ENCODE measurements at places on chromosomes 6 and 20.

- DNase-seq = peak; percentile 52
Measured at GRCh38 chr6:151493804-151494234, at the start of gene CCDC170. TSS of gene CCDC170 (plus strand) at chr6:151494017. CDS start at chr6:151494129, 112 bp downstream.

DNA sequence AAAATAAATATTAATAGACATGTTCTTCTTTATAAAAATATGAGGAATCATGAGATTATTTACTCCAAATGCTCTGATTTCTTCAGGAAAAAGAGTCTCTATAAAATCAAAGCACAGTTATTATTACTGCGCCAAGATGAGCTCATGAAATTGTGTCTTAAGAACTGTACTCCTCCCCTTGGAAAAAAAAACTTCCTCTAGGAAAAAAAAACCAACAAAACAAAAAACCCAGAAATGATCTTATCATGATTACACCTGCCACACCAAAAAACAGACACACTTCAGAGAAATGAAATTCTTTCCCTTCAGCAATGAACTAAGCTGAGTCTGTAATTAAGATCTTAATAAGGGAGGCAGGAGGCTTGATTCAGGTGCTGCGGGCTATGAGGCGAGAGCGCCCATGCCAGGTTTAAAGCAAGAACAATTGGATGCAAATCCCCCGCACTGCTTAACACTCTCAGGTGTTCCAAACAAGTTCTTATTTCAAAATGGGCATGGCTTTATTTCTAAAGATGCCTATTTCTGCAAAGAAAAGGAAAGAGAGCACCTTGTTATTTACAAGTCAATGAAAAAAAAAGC is 9.1 kb downstream of the NEDD9 start:
- no peak for DNase-seq

GRCh38 chr6:139597771-139598755 is 223.6 kb upstream of the CITED2 start:
- DNase-seq = no peak

- DNase-seq = no peak
Measured at GRCh38 chr20:9300080-9300479, 214.3 kb upstream of the LAMP5 start.

GRCh38 chr6:143332153-143332845 is 118.2 kb downstream of the ADAT2 start:
- no peak for DNase-seq

DNA sequence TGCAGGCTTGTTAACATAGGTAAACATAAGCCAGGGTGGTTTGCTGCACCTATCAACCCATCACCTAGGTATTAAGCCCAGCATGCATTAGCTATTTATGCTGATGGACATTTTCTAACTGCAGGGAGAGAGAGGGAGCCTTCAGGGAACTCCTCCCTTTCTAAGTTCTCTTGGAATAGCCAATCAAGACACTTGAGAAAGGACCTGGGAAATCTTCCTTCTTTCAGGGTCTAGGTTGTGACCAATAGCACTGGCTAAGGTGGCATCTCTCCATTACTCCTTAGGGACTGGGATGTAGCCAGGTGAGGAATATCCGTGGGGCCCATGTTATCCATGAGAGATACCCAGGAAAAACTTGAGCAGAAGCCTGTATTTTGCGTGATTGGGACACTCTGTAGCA is 849.6 kb upstream of the MAP3K7 start:
- DNase-seq = no peak

DNA sequence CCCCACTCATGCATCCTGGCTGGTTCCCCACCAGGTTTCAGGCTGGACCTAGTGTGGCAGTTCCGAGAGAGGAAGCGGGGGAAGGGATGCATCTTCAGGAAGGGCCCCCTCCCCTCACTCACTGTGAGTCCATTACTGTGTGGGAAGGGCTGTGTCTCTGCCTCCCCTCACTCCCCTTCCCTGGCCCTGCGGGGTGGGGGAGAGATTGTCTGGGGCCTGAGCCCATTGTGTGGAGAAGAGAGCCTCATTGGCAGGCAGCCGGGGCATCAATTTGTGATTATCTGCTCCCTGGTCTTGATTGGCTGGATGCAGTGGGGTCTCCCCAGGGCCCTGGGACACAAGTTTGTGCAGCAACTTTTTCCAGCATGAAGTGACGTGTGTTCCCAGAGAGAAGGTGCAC is 4.1 kb upstream of the MYT1 start:
- DNase-seq = peak; percentile 69

DNA sequence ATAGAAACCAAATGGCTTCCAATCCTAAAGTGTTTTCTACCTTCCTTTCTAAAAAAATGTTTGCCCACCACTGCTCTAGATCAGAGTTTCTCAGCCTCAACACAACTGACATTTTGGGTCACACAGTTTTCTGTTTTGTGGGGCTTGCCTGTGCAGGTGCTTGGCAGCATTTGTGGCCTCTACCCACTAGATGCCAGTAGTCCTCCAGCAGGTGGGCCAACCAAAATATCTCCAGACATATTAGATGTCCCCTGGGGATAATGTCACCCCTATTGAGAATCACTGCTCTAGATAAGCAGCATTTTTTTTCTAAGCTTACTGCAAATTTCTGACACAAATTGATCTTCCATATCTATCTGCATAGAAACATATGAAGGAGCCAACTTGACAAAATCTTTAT is 26.3 kb upstream of the EPM2A start:
- DNase-seq = no peak

- no peak for DNase-seq
Measured at GRCh38 chr6:61894536-61894935, 391.5 kb downstream of the KHDRBS2 start.

DNA sequence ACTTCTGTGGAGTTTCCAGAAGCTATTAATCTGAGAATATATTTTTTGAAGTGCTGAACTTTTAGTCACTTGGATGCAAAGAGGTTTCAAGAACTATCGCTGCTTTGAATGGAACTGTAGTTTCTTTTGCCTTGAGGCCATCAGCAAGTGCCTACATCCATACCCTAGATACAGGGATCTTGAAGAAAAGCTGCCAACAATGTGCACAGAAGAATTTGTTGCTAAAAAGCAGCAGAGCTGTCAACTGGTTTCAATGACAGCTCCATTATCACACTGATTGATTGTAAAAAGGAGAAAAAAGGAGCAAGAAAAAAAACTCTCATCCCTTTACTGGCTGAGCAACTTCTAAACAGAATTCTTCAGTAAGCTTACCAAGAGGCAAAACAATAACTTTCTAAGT is 251.0 kb upstream of the NRSN1 start:
- DNase-seq = no peak

DNA sequence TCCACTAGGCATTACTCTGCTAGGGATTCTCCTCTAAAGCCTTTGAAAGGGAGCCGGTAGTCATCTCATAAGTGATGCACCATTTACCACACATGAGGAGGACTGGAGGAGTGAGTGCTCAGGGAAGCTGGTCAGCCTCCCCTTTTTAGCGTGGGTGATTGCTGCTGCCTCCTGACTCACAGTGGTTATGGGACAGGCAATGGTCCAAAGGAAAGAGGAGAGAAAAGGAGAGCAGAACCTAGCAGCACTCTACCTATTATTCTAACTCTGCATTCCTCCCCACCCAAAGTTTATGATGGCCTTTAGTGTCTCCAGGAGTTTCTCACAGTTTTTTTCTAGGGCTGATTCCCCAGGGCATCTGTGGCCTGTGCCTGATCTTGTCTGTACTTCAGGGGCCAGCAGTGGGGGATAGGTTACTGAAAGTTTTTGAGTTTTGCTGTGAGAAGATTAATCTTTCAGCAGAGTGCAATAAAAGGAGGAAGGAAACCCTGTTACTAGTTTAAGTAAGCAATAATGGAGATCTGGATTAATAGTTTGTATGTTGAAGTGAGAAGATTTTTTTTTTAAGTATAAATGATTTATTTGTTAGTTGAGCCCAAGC is 36.4 kb upstream of the GCLC start:
- no peak for DNase-seq

GRCh38 chr20:35788796-35789195 is 17.0 kb downstream of the PHF20 start:
- no peak for DNase-seq

DNA sequence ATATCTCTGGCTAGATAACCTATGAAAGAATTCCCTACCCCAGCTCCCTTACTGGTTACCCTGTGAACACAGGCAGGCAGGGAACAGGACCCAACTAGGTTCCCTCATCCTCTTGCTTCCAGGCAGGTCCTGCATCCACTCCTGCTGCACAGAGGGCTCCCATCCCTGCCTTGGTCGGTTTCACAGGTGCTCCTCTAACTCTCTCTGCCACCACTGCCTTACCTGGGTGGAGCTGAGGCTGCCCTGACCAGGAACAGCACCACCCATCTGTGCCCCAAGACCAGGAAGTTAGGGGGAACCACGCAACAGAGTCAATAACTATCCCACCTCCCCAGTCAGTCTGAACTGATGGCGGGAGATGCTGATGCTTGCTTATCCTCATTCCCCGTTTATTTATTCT is 37.0 kb upstream of the HLA-A start:
- no peak for DNase-seq

DNA sequence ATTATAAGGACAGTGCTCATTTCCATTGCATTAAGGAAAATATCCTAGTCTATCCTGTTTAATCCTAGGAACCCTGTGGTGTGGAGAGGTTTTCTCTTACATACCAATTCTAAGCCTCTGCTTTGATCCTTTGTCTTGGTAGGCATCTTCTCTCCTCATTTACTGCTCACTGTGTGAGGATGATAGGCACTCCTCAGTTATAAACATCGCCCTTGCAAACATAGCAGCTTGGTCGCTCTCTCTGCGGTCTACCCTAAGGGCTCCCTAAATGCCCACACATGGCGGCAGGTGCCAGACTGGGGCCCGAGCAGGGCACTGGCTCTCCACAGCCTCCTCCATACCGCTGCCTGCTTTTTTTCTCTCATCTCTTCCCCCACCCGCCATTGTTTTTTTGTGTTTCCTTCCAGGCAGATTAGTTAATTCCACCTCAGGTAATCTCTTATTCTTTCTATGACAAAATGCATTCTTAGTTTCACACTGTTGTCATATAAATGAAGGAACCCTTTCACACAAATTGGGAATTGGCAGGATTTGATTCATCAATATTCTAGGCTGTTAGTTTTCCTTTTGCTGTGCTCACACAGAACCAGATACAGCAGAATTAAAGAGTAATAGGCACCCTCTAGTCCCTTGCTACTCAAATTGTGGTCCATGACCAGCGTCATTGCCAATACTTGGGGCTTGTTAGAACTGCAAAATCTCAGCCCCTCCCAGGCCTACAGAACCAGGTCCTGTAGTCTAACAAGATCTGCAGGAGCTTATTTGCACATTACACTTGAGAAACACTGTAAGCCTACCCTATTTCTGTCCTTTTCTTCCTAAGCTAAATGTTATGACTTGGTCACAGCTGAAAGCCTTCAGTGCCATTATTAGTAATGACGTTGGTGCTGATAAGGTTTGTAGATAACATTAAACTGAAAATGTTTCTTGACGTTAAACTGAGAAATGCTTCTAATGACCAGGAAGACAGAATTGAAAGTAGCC is 36.3 kb downstream of the CARMIL1 start:
- DNase-seq = no peak

GRCh38 chr20:20223981-20224380 is 143.9 kb upstream of the INSM1 start:
- no peak for DNase-seq

- peak; percentile 17 for DNase-seq
Measured at GRCh38 chr6:107185391-107185970, 70.2 kb upstream of the BEND3 start.

- DNase-seq = no peak
Measured at GRCh38 chr20:8867038-8867740, 201.7 kb upstream of the PLCB4 start.

DNA sequence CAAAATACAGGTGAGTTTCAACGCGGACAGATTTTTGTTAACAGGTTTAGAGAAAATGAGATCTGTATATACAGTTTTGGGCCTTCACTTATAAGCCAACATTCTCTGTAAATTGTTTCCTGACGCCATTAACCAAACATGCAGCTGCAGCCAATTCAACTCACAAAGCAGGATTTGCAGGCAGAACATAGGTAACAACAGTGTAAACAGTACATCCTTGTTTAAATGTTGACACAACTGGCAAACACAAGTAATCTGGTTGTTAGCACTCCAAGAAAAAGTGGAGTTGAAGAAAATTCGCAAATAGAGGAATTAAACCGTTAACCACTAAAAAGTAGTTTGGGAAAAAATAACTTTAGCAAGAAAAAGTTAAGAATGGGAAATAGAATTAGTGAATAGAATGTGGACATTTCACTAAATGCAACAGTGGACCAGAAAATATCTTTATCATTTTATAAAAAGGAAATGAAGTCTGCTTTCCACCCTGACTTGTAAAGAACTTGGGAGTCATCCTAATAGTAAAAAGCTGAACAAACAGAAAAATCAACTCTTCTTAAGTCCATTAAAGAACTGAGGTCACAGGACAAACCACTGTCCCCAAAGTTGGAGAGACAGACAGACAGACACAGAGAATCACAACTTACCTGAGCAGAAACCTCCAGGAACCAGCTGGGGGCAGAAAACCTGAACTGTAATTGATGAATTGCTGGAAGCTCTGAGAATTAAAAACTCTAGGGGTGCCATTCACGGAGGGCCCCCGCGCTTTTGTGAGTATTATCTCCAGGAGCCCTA is 10.1 kb downstream of the SMIM28 start:
- DNase-seq = no peak

GRCh38 chr20:32165836-32166545 is 41.6 kb downstream of the PLAGL2 start:
- DNase-seq = no peak

DNA sequence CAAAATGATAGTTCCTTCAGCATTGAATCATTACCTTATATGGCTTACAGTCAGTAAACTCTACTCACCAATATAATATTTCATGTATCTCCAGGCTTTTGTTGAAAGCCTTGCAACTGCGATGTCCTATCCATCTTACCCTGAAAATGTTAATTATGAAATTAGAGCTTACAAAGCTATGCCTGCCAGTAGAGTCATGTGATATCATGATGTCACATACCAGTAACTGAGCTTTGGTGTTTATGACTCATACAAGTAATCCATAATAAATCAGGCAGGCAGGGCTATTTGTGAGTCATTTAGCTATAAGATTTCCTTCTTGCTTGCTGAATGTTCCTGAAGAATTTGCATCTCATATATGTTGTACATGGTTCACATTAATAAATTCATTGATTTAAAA is 44.9 kb upstream of the FAM83B start:
- DNase-seq = no peak

DNA sequence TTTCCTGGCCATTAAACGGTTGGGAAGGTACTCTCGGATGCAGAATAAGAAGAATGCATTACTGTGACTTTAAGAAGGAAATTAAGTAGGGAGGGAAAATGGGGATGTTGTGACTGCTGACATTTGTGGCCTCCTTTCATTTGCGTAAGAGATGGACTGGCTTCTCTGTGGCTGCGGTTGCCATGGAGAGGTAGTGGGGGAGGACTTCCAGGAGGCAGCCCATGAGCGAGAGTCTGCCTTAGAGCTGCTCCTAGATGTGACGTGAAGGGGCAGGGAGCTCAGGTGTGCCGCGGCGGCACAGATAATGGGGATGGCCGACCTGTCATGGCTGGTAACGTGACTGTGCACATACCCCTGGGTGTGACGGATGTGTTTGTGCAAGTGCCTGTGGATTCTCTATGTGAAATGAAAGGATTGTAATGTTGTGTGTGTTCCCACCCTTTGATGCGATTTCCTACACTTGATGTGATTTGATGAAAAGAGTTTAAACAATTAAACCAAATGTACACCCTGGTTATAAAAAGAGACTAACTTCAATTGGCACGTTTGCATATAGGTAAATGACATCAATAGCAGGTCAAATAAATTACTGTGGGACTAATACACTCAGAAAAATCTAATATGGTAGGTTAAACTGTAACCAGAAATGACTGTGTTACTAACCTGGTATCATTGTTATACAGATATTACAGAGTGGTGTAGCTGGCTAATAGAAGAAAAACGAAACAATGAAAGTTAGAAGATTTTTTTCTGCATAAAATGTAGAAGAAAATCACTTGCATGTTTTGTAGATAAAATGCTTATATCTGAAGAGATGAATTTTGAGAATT is 48.9 kb downstream of the HIVEP1 start:
- peak; percentile 73 for DNase-seq

- no peak for DNase-seq
Measured at GRCh38 chr6:106451439-106451838, 90.9 kb downstream of the CRYBG1 start.
